Activated T-helper 2 cell treated with anti-CD3 and anti-CD28 coated beads, Interferon-gamma antibody, Interleukin-2, Interleukin-4, amounts not matched to agents 10 μg/mL and 5 μg/mL and 100 μg/mL, durations not matched to agents 14 hours and 24 hours and 36 hours (primary cell): ENCODE measurements at places on chromosomes 2 and 18. TPM values are rescaled to one million over a fixed set of nuclear protein-coding genes. Genes with fewer than 3 reads are reported as not detected.

The IL36A gene
- total RNA-seq: 0.34 TPM in 1 of 2 replicates, not detected in the other

The TSPYL6 gene
- total RNA-seq: not detected in 2 replicates

The KIAA2012 gene
- total RNA-seq: not detected in 2 replicates

- H3K27ac ChIP-seq: no peak overlapping the region
- H3K36me3 ChIP-seq: peaks cover 76% of the 10 kb centered on the region
- H3K4me1 ChIP-seq: peaks cover 50% of the 10 kb centered on the region
- H3K4me3 ChIP-seq: no peak overlapping the region
- peaks cover 7% of the 10 kb centered on the region for H3K27me3 ChIP-seq
- DNase-seq: no peak
Observed at GRCh38 chr2:172552547-172553291, 3.2 kb upstream of the PDK1 start.

DNA sequence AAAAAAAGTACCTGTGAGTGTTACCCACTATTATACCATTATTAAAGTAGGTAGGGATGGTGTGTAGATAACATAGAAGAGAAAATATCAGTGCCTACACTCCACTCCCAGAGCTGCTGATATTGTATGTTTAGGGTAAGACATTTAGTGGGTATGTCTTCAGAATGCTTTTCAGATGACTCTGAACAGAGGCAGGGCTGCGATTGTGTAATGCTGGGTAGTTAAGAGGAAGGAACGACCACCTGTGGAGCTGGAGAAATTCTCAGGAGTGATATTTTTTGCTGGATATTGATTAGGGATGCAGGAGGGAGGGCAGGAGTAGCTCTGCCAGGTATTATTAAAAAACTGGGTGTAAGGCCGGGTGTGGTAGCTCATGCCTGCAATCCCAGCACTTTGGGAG, 2.8 kb downstream of the CNOT11 start:
- H3K36me3 ChIP-seq: peaks cover 48% of the 10 kb centered on the region
- no peaks in the 10 kb centered on the region for H3K27me3 ChIP-seq
- no peak overlapping the region for H3K4me3 ChIP-seq
- no peak for DNase-seq

DNA sequence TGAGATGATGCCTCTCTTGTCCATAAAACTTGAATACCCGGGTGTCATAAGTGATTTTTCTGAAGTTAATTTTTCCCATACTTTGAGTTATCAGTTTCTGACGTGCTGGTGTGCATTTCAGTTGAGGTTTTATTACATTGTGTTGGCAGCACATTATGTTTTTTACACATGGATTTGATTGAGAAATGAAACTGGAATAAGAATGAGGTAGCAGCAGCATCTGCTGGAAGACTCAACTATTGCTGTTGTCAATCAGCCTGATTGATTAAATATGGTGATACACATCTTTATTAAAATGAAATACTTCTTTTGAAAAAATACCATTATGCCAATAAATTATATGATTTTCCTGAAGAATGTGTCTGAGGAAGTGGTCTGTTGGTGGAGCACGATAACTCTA, 60.5 kb downstream of the INSIG2 start:
- peaks cover 5% of the 10 kb centered on the region for H3K4me1 ChIP-seq
- H3K36me3 ChIP-seq: no peaks in the 10 kb centered on the region
- no peak overlapping the region for H3K4me3 ChIP-seq
- H3K27me3 ChIP-seq: peaks cover 2% of the 10 kb centered on the region
- no peak overlapping the region for H3K27ac ChIP-seq

DNA sequence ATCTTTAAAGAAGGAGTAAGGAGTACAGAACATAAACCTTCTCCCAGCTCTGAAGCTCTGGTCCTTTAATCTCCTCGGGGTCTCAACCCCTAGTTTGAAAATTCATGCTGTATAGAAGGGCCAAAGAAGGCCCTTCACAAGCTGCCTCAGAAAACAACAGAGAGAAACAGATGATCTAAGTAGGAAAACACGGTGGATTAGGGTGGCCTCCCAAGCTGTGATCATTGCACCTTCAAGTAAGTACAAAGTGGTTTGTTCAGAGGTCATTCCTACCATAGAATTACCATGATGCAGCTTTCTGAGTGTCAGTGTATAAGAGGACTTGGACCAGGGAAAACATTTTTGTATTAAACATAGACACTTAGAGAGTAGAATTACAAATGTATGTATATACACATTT, 10.9 kb downstream of the TMEM169 start:
- H3K4me1 ChIP-seq: peaks cover 12% of the 10 kb centered on the region
- H3K27ac ChIP-seq: no peak overlapping the region
